ENCODE measurements at places on chromosomes 2 and 18. TPM values are rescaled to one million over a fixed set of nuclear protein-coding genes. Genes with fewer than 3 reads are reported as not detected.
A peak's percentile ranks its signal among the peaks of the same experiment; 100 is the strongest.

ANKRD62 gene
- not detected for total RNA-seq

- no peak for DNase-seq
These were observed 10.3 kb downstream of the SCN1A start for GRCh38 chr2:166117491-166117890.

- no peak for DNase-seq
These were observed 26.9 kb upstream of the YWHAQ start for GRCh38 chr2:9657731-9658130.

LRRTM4 gene
- not detected for total RNA-seq

DNA sequence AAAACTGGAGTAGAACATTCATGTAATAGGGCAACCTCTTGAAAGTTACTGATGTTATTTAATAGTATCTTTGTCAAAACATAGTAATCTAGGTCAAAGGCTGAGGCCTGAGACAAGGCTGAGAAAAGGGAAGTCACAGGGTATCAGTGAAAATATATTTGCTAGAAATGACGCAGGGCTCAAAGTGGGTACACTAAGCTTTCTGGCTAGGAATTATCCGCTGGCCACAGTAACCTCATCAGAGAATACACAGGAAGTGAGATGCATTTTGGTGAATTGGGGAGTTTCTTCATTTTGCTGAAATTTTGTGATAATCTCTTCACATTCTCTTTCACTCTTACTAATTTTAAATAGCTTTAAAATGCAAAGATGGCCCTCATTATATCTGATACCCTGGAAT lies 206.8 kb downstream of the OTX1 start:
- peak; percentile 9 for DNase-seq

- DNase-seq, result no peak
These were observed 392.5 kb downstream of the FIGN start for GRCh38 chr2:163343316-163343715.

DNA sequence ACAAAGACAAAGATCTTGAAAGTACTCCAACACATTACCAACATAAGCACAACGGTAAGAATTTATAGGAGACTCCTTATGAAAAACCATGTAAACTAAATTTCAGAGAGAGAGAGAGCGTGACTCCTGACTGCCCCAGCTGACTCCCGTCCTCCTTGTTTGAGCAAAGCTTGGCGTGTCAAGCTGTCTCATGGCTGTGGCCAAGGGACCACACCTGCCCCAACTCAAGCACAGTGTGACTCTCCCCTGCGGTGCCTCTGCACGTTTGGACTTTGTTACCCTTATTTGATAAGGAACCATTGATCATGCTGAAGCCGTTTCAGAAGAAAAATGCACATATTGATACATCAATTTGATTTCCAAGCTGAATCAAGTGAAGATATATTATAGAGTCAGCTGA lies 124.8 kb downstream of the COL6A3 start:
- no peak for DNase-seq

ARL4C gene
- total RNA-seq, result 53.7 TPM

MFSD2B gene
- 0.35 TPM for total RNA-seq

DNA sequence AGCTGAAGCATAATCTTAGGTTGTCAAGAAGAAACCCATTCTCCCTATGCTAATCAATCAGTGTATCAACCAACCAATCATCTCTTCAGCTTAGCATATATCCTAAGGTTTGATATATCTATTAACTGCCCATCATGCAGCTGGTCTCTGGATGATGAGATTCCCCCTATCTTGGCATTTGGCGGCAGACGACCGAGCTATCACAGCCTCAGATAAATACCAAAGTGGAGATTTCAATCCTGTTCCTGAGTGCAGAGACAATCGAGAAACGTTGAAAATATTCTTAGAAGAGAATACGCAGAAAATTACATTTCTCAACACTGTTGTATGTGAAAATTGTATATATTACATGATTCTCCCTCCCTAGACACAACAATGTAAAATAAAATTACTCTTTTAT lies 259.0 kb upstream of the SIX3 start:
- DNase-seq, result no peak

DNA sequence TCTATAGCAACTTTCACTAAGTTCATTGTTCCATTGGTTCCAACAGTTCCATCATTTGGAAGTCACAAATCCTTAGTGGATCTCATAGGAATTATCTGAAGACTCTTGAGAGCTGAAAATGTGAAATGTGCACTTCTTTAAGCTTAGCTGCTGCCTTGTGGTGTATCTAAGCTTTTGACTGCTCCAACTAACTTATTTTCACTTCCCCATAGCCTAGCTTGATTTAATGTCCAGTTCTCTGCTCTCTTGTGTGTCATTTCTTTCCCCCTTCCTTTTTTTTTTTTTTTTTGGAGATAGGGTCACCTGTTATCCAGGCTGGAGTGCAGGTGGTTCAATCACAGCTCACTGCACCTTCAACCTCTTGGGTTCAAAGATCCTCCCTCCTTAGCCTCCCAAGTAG lies 34.9 kb upstream of the CD302 start:
- no peak for DNase-seq

MYO3B gene
- total RNA-seq, result 4.1 TPM

DNA sequence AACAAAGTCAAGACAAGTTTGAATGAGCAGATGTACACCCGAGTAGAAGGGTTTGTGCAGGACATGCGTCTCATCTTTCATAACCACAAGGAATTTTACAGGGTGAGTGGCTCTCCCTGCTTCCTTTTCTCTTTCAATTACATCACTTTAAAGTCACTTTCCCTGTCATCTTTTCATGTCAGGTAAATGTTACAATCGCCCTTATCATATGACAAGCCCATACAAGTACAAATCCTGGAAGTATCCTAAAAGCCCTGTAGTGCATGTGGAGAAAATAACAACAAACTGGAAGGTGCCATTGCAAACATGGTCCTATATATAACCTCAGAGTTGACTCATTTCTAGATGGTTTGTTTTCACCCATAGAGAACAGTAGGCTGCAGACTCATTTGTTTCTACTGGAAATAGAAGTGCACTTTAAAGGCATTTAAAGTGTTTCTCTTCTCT lies 126.0 kb downstream of the SP100 start:
- no peak for DNase-seq

- no peak for DNase-seq
These were observed 33.7 kb upstream of the LYPD6B start for GRCh38 chr2:149004836-149005235.

PLGLB2 gene
- total RNA-seq, result 2.6 TPM

AKAIN1 gene
- total RNA-seq, result not detected

GRCh38 chr2:873027-873426 lies 77.6 kb upstream of the SNTG2 start:
- DNase-seq, result no peak

DNA sequence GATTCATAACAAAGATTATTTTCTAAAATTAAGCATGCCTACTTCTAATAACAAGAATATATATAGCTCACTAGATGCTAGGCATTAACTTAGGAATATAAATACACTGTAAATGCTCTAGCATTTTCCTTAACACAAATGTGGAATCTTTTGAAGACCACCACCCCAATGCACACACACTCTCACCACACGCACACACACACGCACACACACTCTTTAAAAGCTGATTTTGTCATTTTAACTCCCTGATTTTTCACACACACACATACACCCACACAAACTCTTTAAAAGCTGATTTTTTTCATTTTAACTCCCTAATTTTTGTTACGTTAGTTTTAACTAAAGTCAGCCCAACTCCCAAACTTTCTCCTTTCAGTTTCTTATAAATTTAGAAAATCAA lies 3.0 kb downstream of the COL5A2 start:
- no peak for DNase-seq

VAPA gene
- 209 TPM for total RNA-seq

DNA sequence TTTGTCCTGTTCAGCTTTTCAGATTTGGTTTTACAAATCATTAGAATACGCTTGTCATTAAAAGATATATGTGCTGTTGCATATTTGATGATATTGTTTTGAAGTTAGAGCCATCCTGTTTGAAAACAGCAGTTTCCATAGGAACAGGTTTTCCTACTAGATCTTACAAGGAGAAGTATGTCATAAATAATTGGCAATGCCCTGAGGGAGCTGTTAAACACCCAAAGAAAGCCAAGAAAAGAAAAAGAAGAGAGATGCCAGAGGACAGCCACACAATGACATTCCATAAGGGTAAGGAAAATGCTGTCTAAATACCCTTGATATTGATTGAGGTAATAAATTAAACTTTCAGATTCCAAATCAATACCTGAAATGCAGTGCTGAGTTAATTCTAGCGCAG lies 392.2 kb upstream of the CRIM1 start:
- DNase-seq, result no peak

GRCh38 chr2:178163395-178163794 lies 30.9 kb upstream of the OSBPL6 start:
- no peak for DNase-seq

DNA sequence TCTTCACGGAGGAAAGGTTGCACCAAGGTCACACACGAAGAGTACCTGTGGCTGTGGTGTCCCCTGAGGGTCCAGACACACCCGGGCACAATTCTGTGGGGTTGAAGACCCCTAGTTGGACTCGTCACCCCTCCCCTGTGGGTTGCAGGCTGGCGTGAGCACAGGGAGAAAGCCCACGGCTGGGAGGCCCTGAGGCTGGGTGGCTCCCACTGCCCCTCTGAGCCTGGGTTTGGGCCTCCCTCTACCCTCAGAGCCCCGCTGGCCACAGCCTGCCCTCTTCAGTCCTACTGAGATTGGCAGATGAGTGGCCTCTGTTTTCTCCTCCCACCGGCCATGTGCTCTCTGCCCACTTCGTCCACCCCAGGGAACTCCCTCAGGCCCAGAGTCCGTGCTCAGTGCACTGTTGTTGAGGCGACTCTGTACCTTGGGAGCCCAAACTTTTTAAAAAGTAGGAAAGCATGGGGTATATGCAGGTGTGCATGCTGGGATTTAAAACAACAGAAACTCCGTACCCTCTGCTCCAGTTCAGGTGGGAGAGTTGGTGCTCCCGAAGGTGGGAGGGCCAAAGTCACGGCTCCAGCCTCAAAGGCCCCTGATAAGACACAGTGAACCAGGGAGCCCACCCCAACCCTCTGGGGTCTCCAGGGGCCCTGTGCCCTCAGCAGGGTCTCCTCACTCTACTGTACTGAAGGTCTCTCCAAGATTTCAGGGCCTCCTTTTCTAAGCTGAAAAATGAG lies 19.1 kb downstream of the RAMP1 start:
- DNase-seq, result no peak

DNA sequence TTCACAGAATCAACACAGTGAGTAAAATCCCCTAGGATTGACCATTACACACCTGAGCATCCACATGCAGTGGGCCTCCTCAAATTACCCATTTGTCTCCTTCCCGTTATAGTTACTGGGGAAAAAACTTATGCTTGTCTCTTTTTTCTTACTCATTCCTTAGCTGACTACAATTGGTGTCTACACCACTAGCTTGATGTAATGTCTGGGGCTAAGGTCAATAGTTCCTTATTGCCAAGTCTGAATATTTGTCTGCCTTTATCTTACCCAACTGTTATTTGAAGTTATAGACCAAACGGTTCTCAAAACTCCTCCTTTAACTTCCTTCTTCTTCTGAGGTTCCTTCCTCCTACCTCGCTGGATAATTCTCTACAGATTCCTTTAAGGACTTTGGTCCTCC lies 41.9 kb upstream of the TMEM17 start:
- DNase-seq, result no peak

- peak; percentile 40 for DNase-seq
These were observed 11.8 kb upstream of the DUSP2 start for GRCh38 chr2:96156926-96157648.

DNA sequence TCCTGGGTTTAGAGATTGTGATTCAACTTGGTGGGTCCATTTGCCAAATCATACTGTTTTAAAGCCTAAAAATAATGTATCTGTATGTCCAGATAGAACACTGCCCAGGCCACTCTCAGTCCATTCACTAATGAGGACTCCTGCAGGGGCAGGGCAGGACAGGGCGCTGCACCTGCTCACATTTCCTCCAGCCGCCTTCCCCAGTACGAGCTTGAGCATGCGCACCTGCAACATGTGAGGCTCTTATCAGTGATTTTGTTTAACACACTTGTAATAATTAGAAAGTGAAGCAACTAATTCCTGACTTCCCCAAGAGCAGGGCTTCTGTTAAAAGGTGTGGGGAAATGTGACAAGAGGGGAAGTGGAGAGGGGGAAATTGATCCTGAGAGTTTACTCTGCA lies 89.7 kb downstream of the AFF3 start:
- DNase-seq, result no peak

DNA sequence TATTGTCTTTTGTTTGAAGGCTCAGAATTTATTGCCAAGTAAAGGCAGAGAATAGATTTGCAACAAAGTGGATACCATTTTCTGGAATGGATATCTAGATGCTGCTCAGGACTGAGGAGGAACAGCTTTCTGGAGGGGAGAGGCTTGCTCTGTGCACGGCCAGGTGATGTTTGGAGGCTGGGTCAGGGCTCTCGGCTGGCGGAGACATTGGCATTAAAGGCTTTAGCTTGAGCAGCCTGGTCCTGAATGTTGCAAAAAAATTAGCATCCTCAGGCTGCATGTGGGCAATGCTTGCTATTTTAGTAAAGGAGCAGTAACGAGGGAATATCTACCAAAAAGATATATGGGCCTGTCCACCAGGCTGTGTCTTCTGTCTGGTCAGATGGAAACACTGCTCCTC lies 20.4 kb downstream of the RNF144A start:
- DNase-seq, result no peak

AQP4 gene
- not detected for total RNA-seq

- no peak for DNase-seq
These were observed 102.9 kb downstream of the CCDC141 start for GRCh38 chr2:178947006-178947405.

DNA sequence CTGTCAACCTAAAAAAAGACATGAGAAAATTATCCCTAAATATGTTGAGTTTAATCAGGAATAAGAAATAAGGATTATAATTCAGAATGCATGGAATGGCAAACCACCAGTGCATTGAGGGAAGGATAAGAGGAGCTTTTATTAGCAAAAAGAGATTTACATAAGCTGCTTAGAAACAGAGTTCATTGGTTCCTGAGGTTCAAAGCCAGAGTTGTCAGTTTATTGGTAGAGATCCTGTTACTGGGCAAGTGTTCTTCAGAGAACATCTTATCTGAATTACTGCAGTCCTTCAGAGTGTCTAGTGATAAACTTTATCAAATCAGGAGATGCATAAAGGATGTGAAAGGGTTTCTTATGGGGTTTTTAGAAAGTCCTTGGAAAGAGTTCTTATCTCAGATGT lies 76.0 kb upstream of the MEX3C start:
- DNase-seq, result no peak

MAL gene
- total RNA-seq, result 92.6 TPM

PCARE gene
- total RNA-seq, result not detected

EPHA4 gene
- total RNA-seq, result 6.6 TPM

POMC gene
- 8.0 TPM for total RNA-seq

Measured in activated T-cell treated with anti-CD3 and anti-CD28 coated beads, Interleukin-2, amount 50 U/mL, for 72 hours (primary cell).